ENCODE measurements at places on chromosomes 2 and 18.
A peak's percentile ranks its signal among the peaks of the same experiment; 100 is the strongest.

GRCh38 chr2:167544602-167545001, 656.3 kb downstream of the XIRP2 start:
- no peak for DNase-seq

DNA sequence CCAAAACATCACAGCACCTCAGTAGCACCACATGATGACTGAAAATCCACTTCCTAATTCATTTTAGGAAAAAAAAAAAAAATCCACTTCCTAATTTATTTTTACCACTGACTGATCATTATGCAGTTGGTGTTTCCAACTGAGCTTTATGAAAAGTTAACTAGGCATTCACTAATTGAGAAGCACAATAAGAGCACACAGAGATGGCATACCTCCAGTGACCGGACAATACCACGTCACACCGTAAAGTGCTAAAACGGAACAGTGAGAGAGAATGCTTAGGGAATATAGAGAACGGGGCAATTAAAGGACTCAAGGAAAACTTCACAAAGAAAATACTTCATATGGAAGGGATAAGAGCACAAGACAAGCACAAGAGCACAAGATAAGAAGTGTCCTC, 212.5 kb downstream of the NBAS start:
- DNase-seq: no peak

DNA sequence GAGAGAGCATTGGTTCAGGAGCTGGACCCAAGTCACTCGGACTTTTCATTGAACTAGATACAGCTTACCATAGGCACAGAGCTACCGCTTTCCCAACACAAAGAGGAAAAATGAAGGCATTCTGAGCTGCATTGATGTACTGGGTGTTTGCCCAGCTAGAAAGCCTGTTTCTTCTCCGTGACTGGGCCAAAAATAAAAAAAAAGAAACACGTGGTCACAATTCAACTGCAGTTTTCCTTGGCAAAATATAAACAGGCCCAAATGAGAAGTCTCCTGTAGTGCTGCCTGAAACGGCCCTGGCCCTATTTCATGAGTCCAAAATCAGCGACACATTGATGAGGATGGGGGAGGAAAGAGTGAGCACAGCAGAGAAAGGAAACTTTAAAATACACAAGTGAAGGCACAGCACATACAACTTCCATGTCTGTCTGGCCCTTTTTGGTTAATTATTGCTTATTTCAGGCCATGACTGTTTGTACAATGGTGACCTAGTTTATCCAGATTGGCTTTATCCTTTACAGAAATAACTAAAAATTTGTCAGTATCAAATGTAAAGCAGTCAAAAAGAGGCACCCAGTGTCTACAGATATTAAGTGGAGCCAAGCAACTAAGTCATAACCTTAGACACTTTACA, 179.7 kb downstream of the ICOS start:
- no peak for DNase-seq

DNA sequence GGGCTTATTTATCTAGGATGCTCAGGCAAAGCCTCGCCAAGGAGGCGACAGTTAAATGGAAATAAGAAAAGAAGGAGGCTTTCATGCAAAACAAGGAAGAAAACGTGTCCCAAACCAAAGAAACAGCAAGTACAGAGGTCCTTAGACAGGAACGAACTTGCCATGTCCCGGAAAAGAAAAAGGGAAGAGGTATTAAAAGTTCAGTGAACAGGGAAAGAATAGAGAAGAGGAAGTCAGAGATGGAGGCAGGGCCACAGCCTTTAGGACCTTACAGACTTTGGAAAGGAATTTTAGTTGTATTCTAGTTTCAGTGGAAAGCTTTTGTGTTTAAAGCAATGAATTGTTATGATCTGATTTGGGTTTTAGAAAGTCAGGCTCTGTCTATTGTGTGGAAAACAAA, 22.1 kb downstream of the IKZF2 start:
- no peak for DNase-seq

GRCh38 chr2:181411105-181411849, 45.9 kb upstream of the ITGA4 start:
- no peak for DNase-seq

GRCh38 chr2:186503827-186504606, 18.0 kb downstream of the ZC3H15 start:
- DNase-seq: peak; percentile 41

- DNase-seq: no peak
Observed at GRCh38 chr2:143311426-143311825, 182.2 kb downstream of the ARHGAP15 start.

DNA sequence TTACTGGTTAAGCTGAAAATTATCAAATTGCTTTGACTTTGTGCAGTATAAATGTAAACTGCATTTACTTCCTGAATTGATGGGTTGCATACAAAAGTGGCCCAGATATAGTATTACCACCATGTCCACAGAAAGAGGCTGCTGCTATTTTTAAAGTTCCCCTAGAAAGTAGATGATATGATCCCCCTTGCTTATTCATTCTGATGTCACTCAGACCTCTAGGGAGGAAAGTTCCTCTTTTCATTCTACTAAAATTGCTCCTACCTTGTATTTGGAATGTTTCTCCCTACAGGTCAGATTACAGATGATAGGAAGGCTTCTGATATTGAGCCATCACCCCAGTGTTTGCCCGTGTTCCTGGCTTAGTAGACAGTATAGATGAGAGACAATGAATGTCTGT, 247.6 kb upstream of the TNP1 start:
- no peak for DNase-seq

- no peak for DNase-seq
Observed at GRCh38 chr18:59744271-59744721, 47.1 kb upstream of the CCBE1 start.

DNA sequence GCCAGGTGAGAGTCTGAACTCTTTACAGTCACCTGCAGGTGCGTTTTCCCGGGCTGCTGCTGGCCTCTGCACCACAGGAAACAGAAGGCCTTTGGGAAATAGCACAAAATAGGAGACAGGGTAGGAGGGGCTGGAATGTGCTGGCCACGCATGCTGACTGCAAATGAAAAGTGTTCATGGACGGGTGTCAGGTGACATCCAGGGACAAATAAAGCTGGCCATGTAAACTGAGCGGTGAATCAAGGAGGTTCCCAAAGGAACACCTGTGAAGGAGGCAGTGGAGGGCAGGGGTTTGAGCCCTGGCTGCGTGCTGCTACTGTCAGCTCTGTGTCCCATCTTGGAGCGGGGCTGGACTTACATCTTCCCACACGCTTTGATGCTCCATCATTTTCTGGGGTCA, 42.4 kb upstream of the GBX2 start:
- no peak for DNase-seq

DNA sequence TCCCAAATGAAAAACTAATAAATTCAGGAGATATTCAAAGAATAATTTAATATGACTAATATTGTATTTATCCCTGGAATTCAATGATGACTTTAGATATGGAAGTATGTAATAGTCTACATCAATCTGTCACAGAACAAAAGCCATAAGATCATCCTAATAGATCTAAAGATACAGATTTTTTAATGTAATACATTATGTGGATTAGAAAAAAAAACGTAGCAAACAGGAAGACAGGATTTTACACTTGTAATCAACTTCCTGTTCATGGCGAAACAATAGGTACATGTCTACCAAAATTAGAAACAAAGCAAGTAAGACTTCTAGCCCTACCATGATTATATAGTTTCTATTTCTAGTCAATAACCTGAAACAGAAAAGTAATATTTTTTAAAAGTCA, 192.2 kb downstream of the TTC32 start:
- DNase-seq: no peak

- no peak for DNase-seq
Observed at GRCh38 chr2:108034843-108035242, 48.5 kb downstream of the SLC5A7 start.

- DNase-seq: no peak
Observed at GRCh38 chr2:238456970-238457926, 30.5 kb downstream of the ASB1 start.

DNA sequence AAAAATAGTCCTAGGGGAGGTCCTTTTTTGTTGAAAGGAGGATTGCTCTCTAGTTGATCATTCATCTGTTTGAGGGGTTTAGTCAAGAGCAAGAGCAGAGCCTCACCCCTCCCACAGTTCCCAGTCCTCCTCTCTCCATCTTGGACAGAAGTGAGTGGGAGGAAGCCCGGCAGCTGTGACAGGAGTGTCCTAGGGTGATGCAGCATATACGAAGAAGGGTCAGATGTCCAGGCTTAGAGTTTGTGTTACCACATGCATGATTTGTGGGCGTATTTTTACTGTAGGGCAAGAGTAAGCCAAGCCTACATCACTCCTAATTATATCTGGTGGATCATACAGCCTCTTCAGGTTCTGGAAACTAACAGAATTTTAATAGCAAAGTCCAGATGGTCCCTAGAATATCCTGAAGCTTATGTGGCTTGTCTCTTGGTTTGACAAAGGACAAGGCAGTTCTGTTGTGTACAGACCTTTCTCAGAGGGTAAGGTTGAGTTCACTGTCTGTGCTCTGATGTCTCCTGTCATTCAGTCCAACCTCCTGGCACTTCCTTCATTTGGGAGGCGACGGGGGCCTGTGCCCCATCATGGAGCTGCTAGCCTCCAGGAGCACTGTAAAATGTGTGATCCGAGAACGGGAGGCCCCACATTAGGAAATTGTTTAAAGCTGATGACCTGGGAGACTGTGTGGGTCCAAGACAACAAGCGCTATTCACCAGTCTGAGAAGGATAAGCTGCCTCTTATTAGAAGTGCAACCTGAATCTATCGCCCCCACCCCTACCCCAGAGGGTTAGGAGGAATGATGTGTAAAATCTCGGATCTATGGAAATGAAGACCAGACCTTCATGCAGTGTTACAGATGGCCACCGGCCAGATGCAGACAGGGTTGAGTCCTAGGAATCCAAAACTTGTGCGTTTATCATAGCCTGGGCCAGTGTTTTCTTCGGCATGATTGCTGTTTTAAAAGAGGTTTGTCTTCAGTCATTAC, 6.9 kb downstream of the CEP68 start:
- no peak for DNase-seq

GRCh38 chr18:77320971-77321559, 71.4 kb downstream of the GALR1 start:
- no peak for DNase-seq

DNA sequence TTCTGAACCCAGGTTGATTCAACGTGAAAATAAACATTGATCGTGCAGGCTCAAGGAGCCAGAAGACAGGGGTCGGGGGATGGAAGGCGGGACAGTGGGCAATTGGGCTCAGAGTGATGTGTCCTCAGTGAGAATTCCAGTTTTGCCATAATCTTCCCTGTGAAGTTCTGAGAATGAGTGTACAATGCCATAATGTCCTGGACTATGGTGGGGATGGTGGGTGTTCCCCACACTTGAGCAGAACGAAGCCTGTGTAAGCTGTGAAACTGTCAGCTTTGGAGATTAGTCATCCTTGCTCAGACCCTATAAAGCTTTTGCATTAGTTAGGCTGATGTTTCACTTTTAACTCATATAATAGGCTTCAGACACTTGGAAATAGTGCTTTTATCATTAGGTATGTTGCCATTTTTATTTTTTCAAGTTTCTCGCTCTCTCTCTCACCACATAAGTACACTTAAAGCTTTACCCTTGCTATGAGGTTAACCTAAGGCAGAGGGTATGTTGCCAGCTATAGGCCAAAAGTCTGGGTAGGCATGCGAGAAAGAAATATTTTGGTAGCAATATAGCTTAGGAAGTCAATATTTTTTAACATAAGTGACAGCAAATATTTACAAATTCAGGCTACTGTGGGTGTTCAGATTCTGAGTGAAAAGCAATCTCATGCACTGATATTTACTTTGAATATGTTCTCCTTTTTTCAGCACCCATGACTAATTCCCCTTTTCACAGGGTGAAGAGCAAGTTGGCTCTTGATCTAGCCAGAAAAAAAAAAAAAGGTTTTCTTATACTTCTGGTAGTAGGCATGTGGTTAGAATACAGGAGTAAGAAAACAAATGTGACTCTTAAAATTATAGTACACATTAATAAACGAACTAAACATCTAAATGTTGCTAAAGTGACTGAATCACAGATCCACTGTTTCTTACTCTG, 47.2 kb downstream of the CDC42EP3 start:
- no peak for DNase-seq

- no peak for DNase-seq
Observed at GRCh38 chr2:108858894-108859293, 72.3 kb downstream of the CCDC138 start.

DNA sequence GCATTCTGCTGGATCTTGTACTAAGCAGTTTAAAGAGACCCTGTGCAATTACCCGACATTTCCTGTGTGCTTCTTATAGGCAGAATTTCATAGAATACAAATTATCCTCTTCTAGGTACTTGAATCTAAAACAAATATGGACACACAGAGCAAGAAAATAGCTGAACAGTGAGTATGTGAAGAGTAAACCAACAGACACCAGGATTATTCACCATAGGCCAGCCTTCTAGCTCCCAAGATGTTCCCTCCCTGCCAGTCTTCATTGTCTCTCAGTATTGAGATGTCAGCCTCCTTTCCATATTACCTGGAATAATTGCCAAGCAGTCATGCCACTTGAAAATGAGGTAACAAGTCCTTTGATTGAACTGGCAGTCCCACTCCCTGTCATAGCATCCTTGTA, 187.1 kb downstream of the PTPRM start:
- no peak for DNase-seq

- DNase-seq: no peak
Observed at GRCh38 chr2:154386186-154386585, 312.3 kb upstream of the KCNJ3 start.

DNA sequence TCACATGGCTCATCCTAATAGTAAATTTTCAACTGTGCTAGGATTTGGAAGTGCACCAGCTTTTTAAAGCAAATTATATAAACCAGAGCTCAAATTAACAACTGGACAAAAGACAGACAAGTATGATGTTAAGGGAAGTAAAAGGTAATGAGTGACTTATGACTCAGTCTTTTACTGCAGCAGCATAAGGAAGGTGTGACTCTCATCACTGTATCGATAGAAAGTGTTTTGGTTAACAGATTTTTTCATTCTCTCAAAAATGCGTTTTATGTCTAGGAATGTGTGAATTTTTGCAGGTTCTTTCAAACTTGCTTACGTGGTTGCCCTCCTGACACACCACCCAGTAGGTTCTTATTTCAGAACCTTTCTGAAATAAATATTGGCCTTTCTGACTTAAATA, 244.2 kb upstream of the BOD1L2 start:
- DNase-seq: peak; percentile 2

DNA sequence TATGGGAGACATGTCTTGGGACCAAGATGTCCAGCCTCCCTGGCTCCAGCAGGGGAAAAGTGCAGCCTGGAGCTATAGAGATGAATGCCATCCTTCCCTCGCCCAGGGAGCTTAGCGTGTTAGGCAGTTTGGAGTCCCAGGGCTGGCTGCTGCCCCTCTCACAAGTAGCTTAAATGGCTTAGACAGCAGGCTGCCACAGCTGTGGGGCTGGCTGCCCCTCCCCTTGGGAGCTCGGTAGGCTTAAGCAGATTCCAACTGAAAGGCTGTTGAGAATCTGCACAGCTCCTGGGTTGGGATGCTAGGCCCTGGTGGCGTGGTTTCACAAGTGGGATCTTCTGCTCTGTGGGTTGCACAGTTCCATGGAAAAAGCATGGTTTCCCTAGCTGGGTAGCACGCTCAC, 940.5 kb upstream of the DDX18 start:
- no peak for DNase-seq

- DNase-seq: no peak
Observed at GRCh38 chr2:28160986-28161425, 231.7 kb upstream of the FOSL2 start.
